ENCODE measurements at places on chromosomes 6 and 20.

DNA sequence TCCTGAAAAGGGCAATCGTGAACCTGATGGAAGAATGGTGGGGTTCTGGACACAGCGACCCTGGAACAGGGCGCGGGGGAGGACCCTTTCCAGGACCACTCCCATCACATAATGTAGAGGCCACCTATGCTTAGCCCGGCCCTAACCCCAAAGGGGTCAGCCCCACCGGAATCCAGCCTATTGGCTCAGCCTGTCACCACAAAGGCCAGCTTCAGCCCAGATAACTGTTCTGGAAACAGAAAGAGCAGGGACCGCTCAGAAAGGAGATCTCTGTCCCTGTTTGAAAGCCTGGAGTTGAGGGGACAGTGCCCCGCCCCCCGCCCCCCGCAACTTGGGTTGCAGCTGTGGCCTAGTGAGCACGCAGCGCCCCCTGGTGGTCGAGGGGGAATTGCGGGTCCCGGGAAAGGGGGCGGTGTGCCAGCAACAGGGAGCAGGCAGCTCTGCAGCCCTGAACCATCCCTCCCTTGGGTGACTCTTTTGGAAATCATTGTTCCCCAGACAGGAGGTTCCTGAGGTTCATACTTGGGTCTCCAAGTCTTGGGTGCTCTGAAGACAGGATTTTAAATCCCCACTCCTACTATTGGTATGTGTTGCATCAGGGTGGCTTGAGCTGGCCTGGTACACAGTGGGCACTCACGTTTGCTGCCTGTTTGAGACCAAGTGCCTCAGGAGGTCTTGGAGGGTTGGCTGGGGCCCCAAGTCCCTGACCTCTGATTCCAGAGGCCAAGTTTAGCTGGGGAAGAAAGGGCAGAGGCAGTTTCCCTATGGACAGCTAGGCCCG is 1.5 kb downstream of the SIGLEC1 start:
- peak; percentile 62 for DNase-seq

DNA sequence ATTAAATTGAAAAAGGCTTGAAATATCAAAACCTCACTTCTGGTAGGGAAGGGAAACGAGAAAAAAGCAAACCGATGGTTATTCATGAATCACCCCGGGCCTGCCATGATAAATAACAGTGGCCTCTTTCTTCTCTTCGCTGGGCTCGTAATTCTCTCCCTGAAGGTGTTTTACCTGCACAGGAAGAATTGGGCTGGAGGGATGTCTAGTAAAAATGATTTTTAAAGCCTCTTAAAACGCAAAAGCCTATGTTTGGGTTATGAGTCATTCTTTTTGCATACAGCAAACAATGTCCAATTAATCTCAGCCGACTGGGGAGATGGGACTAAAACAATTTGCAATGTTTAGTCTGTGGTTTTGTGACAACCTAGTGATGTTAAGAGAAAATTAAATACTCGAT is 16.8 kb downstream of the LINC00237 start:
- no peak for DNase-seq

DNA sequence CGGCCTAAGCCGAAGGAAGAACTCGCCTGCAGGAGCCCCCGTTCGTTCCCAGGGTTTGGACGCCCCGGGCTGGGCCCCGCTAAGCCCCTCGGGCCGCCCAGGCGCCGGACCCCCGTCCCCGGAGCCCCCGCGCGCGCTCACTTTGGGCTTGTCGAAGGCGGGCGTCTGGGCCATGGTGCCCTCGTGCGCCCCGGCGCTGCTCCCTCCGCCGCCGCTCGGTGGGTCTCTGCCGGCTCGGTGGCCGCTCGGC is 140 bp downstream of the ADA start:
- no peak for DNase-seq

DNA sequence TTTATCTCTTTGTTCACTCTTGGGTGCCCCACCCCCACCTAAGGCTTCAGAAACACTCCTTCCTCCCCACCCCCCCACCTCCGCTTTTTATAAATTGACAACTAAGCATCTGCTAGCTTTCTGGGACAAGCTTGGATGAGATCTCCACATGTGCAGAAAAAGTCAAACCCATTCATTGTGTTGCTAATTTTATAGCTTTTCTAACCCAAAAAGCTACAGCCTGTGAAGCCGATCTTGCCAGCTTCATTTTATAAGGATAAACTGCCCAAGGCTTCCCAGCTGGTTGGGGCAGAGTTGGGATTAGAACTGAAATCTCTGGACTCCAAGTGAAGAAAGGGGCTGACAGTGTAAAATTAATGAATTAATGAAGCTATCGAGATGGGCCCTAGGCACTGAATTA is 24.1 kb downstream of the BPIFB4 start:
- DNase-seq: no peak

DNA sequence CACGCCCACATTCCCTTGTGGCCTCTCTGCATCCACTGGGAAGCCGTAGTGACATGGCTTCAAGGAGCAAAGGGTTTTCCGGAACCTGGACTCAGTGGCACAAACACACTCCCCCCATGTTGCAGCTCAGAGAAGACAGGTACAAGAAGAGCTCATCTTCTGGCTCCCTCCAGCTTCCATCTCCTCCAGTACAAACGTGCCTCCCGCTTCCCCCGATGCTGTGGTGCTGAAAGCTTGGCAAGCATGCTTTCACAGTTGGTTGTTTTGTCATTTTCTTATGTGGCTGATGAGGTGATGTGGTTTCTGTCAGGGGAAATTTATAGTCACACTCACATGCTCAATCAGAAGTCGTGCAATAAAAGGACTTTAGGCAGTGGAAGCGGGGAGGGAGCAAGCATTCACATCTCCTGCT is 258.5 kb downstream of the KIF16B start:
- DNase-seq: no peak

DNA sequence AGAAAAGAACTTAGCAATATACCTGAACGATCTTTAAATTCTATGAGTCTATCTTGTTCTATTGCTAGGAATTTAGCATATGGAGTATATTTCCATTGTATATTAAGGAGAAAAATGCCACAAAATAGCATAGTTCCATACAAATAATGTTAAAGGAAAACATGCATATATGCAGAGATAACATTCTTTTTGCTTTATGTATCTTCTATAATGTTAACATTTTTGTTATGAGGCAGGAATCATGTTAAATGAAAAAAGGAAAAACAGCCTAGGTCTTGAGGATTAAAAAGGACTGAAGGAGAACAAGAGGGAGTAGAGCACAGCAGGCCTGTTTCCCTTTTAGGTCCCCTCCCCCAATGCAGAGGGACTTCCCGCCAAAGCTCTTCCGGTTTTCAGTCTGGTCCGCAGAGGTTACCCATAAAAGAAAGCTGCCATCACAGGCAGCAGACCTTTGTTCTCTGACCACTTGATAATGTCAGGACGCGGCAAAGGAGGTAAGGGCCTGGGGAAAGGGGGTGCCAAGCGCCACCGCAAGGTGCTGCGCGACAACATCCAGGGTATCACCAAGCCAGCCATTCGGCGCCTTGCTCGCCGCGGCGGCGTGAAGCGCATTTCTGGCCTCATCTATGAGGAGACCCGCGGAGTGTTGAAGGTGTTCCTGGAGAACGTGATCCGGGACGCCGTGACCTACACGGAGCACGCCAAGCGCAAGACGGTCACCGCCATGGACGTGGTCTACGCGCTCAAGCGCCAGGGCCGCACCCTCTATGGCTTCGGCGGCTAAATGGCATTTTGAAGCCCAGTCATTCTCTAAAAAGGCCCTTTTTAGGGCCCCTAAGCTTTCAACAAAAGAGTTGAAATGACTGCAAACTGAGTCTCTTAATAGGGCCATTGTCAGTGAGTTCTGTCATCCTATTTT is 108.4 kb upstream of the PRSS16 start:
- DNase-seq: peak; percentile 41

- DNase-seq: no peak
These were observed 15.1 kb upstream of the CCR6 start for GRCh38 chr6:167107787-167108186.

DNA sequence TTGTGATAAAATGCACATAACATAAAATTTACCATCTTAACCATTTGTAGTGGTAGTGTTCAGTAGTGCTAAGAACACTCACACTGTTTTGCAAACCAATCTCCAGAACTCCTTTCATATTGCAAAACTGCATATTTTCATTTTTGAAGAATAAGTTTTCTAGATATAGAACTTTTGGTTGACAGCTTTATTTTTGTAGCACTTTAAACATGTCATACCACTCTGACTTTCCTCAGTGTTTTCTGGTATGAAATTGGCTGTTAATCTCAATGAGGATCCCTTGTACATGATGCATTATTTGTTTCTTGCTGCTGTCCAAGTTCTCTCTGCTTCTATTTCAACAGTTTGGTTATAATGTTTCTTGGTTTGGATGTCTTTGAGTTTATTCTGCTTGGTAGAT is 45.1 kb upstream of the MICB start:
- DNase-seq: no peak

- no peak for DNase-seq
These were observed 9.6 kb downstream of the DYNLRB1 start for GRCh38 chr20:34525709-34526416.

DNA sequence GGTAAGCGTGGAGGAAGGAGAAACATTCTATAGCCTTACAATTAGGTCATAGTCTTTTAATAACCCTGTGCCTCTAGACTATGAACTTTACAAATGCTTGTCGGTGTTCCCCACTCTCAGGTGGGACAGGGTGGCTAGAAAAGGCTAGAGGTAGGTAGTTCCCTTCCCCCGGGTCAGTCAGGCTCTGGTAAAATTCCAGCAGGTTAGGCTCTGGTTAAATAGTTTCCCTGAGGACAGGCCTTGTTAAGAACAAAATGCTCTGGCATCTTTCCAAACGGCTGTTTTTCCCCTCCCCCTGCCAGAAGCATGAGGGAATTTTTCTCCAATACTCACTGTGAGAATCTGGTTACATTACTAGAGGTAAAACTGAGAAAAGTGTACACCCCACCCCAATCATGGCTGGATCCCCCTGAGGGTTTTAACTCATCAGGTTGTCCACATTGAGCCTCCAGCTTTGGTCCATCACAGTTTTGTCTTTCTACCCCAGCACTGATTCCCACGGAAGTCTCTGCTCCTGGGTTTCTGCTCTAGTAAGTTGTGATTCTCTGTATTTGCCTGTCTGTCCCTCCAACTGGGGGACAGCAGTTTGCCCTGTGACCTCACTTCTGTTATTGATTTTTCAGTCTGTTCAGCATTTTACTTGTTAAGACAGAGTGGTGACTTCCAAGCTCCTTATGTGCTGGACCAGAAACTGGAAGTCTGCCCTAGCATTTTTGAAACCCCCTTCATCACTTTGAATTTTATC is 84.7 kb upstream of the ADGRF1 start:
- DNase-seq: no peak

DNA sequence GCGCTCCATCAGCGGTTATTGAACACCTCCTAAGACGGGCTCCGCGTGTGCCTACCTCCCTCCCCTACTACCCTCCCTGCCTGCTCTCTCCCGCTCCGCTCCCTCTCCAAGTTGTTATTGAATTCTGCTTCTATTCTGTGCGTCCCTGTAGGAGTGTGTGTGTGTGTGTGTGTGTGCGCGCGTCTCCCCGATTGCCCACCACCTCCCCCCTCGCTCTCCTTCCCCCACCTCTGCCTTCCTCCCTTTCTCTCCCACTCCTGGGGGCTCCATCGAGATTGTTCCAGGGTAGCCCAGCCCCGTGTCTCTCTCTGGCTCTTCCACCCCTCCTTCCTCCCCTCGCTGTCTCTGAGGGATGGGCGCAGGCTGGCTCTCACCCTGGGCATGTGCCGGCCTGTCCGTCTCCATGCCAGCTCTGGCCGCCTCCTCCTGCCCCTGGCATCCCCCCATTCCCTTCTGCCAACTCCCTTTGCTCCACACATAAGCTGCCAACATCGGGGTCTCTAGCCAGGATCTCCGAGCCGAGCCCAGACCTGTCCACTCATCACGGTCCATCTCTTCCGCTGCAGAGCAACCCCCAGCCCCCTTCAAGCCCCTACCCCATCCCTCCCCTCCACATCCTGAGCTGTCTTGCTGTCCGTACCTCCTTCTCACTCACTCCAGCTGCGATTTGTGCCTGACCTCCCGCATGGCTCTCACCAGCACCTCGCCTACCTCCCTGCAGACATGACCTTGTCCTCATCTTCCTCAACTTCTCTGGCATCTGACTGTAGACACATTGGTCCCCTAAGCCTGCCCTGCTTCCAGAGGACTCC is 68.5 kb downstream of the SRC start:
- DNase-seq: no peak

GRCh38 chr6:22106451-22106850 is 190.4 kb downstream of the PRL start:
- DNase-seq: no peak

GRCh38 chr6:133396233-133396983 is 155.3 kb downstream of the EYA4 start:
- no peak for DNase-seq

- no peak for DNase-seq
These were observed 10.2 kb upstream of the TGM3 start for GRCh38 chr20:2285613-2286012.

DNA sequence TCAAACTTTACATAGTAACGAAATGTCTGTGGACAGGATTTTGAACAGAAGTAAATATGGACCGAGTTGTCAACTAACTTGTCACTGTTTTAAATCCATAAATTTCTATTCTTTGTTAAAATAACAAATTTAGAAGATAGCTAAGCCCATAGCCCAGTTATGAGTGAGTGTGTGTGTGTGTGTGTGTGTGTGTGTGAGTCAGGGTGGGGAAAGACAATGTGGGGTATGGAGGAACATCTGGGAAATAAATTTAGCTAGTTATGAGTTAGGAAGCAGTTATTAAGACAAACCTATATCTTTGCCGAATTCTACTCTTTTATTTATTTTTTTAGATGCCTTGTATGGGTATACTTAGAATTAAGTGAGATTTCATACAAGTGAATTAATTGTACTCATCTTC is 9.0 kb downstream of the TPBG start:
- no peak for DNase-seq

GRCh38 chr6:147065786-147066185 is 138.4 kb upstream of the STXBP5 start:
- DNase-seq: no peak

DNA sequence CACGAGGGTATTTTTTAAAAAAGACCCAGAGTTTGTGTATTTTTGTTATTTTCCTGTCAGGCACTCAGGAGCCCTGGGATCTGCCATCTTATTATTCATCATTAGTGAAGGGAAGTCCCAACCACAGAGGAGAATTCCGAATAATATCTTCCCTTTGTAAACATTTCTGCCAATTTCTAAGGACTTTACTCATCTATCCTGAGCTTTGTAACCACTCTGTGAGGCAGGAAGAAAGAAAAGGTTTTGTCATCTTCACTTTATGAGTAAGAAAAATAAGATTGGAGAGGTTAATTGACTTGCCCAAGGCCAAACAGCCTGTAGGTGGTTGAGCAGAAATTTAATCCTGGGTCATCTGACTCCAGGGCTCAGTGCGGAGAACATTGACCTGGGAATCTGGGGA is 23.0 kb upstream of the IYD start:
- DNase-seq: no peak

All from activated T-helper 9 cell treated with anti-CD3 and anti-CD28 coated beads, Interleukin-2, amount 50 U/mL, for 16 hours (primary cell).